ENCODE measurements at places on chromosomes 3 and 15.
A peak's percentile ranks its signal among the peaks of the same experiment; 100 is the strongest.

- DNase-seq = no peak
Observed at GRCh38 chr15:44035781-44036699, 159.0 kb downstream of the FRMD5 start.

DNA sequence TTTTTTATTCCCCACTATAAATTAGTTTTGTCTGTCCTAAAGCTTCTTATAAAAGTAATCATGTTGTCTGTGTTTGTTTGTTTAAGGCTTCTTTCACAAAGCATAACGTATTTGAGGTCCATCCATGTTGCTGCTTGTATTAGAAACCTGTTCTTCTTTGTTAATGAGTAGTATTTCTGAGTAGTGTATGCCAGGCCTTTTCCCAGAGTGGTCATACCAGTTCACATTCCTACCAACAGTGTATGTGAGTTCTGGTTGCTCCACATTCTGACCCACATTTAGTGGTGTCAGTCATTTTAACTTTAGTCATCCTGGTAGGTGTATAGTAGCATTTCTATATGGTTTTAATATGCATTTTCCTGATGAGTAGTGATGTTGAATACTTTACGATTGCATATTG lies 98.6 kb downstream of the NEO1 start:
- no peak for DNase-seq

DNA sequence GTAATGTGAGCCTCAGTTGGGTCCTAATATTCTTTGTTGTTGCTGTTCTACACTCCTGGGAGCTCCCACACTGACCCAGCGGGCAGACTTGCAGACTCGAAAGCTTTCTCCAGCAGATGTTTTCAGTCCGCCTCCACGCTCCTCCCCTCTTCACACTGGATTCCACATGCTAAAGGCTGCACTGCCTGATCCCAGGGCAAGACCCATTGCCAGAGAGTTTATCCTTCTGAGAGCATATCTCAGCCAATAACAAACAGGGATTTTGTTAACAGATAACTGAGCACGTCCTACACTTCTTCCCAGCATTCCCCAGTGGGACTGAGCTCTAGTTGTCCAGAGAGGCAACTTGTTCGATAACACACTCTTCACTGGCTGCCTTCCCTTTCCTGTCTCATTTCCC lies 8.0 kb upstream of the COL6A6 start:
- DNase-seq = no peak

GRCh38 chr15:49675041-49675440 lies 54.2 kb downstream of the DTWD1 start:
- no peak for DNase-seq

GRCh38 chr15:98177966-98178592 lies 217.6 kb downstream of the ARRDC4 start:
- peak; percentile 66 for DNase-seq

DNA sequence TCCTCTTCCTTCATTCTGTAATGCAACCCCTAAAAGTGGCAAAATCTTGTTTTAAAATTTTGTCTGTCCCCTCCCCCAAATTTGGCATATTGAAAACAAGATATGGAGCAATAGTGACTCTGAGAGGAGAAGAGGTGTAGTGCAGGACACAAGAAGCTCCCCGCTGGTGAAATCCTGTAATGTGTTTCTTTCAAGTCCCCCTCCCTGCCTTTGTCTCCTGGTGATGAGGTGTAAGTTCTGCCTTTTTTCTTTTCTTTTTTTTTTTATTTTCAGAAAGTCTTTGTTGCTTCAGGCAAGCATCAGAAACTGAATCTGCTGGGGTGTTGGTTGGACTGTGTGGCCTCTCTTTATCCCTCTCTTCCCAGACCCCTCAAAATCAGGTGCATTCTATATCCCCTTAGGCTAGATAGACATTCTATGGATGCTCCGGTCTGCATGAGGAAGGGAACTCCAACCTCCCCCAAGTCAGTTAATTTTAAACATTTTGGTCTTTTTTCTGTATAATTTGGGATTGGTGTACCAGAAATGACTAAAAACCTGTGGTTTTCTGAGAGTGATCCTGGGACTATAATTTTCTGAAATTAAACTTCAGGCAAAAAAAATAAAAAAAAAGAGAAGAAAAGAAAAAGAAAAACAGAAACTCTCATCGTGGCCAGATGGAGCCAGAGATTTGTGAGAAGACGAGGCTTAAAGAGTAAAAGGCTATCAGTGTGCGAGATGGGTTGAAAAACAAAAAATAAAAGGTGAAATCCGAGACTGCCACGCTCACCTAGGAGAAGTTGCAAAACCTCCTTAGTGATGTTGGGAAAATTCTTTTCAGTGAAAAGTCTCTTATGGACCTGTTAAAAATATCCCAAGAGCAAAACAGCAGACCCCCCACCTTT lies 21.4 kb downstream of the ACKR2 start:
- no peak for DNase-seq

GRCh38 chr15:63453186-63453905 lies 51.0 kb upstream of the USP3 start:
- no peak for DNase-seq

- DNase-seq = no peak
Observed at GRCh38 chr3:186207515-186207914, 98.6 kb upstream of the ETV5 start.

DNA sequence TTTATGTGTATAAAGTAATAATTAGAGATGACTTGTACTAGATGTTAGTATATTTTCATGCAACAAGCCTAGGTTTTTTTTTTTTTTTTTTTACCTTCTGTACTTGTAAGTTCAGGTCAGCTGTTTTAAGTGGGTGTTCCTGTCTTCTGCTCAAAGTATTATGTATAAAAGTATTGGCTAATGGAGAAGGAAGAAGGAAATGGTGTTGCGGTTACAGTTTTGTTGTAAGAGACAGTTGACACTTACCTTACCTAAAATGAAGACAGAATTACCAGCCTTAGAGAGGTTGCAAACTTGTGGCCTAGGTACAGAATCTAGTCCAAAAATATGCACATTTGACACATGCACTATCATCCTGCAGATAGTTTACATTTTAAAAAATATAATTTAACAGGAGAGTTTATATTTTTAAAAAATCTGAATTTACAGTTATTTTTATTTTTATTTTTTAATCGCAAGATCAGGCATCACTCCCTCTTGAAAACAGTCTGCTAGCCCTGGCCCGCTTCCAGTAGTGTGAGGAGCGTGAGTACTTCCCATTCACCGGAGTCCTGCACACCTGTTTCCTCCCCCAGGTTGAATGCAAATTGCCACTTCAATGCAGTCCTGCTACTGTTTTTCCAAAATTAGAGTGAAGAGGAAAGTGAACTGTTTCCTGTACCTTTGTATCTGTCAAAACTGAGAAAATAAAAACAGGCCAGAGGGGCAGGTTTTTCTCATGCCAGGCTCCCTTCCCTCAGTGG lies 224.3 kb upstream of the SOX2 start:
- no peak for DNase-seq

- DNase-seq = no peak
Observed at GRCh38 chr3:152183473-152183872, 85.3 kb upstream of the MBNL1 start.

- no peak for DNase-seq
Observed at GRCh38 chr3:94593526-94594150, 530.8 kb downstream of the NSUN3 start.

GRCh38 chr3:180590396-180590795 lies 11.6 kb upstream of the TTC14 start:
- DNase-seq = no peak

DNA sequence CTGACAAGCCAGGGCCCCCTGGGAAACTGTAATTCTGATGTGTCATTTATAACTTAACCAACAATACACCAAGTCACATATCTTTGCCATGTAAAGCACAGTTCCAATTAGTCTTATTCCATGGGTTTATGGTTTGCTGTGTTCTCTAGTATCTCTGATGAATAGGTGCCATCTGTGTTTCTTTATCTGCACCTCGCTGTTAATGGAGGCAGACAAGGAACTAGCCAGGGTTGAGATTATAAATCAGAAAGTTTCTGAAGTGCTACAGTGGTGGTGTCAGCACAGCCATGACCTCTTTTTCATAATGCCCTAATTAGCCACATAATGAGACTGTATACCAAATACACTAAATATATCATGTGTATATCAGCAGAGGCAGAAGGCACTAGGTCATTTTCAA lies 866.4 kb downstream of the PLOD2 start:
- no peak for DNase-seq

DNA sequence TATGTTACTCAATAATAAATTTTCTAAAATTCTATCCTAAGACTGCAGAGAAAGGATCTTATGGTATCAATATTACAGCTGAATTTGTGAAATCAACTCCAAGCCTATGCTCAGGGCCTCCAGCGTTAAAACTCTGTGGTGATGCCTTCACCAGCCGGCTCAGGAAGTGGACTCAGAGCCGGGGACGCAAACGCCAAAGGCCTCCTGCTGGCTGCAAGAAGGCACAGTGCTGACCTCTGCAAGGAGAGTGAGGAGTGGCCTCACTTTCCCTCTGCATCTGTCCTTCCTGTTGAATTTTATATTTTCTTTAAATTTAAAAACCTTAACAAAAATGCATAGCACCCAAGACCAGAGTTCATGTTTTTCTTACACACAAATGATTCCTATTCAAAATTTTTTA lies 48.5 kb downstream of the HERC2 start:
- DNase-seq = no peak

DNA sequence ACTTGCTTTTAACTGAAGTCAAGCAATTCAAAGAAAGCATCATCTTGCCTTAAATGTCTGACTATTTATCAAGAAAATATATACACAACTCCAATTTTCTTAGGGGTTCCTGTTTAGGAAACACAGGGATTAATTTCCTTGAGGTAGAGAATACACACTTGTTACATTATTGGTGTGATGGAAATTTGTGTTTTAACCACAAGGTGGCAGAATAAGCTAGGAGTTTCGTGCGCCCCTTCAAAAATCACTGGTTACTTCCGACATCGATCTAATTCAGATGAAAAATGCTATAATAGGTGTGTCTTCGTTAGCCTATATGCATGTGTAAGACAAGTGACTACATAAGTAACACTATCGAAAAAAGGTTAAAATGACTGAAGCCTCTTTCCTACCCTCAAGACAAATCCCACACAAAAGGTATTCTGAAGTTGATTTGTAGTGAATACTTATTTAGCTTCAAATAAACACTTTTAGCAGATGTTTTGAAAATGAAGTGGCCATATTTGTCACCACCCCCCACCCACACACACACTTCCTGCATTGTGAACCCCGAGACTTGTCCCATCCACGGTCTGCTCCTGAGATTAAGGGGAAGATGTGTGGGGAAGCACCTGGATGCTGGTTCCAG lies 246.5 kb downstream of the ROBO1 start:
- peak; percentile 3 for DNase-seq

- DNase-seq = no peak
Observed at GRCh38 chr3:29026286-29026685, 254.6 kb upstream of the RBMS3 start.

GRCh38 chr3:40593351-40593750 lies 68.6 kb downstream of the ZNF621 start:
- DNase-seq = no peak

DNA sequence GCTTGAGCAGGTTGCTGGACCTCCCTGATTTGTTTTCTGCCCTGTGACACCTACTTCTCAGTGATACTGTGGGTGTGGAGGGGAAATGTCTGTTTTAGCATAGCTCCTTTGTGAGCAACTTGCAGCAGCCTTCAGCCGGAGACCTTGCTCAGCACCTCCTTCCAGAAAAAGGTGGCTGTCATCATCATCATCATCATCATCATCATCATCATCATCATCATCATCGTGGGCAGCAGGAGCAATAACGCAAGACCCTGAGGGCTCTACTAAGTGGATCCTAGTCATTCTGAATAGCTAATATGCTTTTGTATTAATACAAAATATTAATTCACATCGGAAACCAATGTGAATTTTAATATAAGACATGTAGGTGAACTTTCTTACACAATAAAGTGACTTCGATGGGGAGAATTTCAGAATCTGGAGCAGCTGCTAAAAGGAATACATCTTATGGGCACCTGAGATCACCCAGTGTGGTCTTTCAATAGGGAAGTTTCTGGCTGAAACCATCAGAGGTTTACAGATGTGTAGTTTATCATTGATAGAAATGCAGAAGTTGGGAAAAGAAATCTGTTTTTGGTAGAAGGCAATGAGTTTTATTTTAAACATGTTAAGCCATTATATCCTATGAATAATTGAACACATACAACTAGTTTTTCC lies 8.6 kb downstream of the GABRR3 start:
- DNase-seq = no peak

- no peak for DNase-seq
Observed at GRCh38 chr3:35832140-35832571, 192.8 kb downstream of the ARPP21 start.

DNA sequence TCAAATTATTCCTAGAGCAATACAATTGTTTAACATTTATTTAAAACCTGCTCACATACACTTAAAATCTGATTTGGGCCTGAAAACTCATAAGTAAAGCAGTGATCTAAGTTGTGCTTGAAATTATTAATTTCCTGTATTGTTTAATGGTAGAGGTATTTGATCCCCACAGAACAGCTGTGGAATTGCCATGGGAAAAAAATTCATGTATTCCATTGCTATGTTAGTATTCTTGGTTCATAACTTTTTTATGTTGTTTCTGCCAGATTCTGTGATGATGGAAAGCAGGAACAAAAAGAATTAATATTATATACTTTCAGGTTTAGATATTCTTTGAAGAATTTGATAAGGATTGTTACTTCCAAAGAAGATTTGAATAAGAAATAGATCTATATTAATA lies 831.5 kb upstream of the NR2F2 start:
- no peak for DNase-seq

DNA sequence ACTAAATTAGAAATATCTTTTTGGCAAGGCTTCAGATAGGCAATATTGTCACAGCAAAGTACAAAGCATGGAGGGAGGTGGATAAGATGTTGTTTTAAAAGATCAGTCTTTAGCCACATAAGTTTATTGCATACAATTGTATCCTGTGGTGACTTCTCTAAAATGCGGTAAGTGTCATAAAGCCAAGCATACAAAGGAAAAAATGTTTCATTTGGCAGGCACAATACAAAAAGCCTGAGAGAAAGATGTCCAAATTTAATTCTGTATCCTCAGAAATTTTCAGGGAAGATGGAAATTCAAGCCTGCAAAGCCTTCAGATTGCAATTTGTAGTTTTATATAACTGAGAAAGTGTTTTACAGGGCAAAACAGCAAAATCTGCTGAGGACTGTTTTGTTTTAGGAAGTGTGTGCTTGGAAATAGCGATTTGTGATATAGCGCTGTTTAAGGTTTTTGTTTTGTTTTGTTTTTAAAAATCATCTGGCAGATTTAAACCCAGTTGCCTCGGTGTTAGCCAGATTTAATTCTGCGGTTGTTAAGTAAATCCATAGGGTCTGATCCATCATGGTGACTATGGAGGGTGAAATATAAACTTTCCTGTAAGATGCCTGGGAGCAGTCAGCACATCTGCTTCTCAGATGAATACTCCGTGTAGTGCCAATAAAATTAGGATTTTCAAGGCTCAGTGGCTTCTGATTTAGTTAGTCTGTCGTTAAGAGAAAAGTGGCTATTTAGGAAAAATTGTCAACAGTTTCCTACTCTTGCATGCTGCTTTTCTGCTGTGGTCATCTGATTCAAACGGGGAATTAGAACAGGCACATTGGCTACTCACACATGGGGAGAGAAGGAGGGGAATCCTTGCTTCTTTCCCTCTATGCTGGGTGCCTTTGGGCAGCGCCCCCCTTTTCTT lies 8.0 kb downstream of the KAT2B start:
- no peak for DNase-seq

Data from germinal center (tissue), 1 donor.